Foreskin melanocyte (primary cell): ENCODE measurements at places on chromosomes 3 and 15.

DNA sequence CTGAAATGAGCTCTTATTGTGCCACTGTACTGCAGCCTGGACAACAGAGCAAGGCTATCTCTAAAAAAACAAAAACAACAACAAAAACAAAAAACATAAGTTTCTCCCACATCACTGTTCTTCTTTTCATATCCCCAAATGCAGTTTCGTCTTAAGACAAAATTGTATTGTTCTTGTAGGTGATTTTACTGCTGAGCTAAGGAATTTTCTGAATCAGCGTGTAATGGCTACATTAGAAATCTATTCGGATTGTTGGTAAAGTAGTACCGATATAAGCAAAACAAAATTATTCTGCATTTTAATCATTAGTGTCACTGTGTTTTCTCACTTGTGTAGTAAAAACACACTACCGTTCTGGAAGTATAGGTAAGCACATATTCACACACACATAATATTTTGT lies 512.5 kb downstream of the ROBO1 start:
- DNase-seq: no peak

- DNase-seq: no peak
These were observed 44.0 kb downstream of the OTOL1 start for GRCh38 chr3:161540594-161540993.

DNA sequence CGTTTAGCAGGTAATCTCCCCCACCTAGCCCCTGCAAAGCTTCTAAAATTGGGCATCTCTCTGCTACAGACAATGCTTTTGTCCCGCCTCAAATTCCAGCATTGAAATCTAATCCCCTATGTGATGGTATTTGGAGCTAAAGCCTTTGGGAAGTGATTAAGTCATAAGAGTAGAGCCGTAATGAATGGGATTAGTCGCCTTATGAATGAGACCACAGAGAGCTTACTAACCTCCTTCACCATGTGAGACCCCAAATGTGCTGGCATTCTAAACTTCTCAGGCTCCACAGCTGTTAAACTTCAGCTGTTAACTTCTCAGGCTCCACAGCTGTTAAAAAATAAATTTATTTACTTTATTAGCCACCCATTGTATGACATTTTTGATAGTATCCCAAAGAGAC lies 374.2 kb upstream of the BCHE start:
- no peak for DNase-seq

DNA sequence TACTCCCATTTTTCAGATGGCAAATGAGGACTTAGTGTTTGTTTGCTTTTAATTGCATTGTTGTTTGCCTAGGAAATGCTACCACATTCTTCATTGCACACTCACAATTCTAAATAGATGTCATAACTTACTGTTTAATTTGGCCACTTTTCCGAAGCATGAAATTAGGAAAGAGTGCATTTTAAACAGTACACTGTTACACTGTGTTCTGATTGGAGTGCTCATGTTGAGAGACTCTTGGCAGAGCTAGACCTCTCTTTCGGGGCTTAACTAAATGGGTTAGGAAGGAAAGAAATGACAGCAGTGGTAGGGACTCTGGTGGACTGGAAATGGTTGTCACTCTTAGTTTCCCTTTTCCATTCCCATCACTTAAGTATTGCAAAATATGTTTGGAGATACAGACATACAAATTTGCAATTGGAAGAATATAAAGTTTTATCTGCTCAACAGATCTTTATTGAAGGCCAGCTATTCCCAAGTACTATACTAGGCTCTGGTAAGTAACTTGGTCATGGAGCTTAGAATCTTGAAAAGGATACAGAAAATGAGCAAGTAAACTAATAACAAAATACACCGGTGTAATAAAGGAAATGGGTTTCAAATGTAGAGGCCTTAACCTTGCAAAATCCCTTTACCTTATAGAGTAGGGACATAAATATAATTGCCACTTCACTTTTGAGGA lies 90.2 kb downstream of the DCUN1D1 start:
- DNase-seq: no peak

- no peak for DNase-seq
These were observed 13.1 kb upstream of the VIPR1 start for GRCh38 chr3:42489116-42489936.

DNA sequence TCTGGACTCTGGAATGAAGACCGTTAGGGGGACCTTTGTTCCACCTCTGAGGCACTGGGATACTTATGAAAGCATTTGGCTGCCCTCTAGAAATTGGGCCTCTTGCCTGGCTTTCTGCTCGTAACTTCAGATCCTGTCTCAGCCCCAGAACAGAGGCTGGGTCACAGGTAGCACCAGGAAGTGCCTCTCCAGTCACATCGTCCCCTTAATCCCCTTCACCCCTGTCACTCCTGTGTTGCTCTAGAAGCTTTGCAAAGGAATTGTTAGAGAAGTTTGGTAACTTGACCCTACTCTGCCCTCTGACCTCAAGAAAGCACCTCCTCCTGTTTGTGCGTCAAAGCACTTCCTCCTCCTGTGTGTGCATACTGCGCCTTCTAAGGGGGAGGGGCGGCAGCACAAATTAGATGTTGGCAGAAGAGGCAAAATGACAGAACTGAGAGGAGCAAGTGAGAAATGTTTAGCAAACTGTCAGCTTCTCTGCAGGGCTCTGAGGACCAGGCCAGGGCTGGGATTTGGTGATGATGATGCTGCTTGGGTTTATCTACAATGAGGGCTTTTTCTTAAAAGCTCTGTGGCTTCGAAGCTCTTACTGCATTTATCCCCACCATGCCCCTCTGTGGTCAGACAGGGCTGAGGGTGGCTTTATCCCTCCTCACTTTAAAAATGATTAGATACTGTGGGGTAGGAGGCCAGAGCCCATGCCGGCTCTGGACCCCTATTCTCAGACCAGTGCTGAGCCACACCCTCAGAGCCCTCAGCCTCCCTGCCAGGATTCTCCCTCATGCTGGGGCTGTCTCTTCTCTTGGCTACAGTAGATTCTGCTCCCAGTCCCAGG lies 76.2 kb downstream of the LARS2 start:
- DNase-seq: no peak

GRCh38 chr15:60126200-60126599 lies 122.1 kb downstream of the FOXB1 start:
- no peak for DNase-seq

GRCh38 chr3:188003188-188004171 lies 150.5 kb upstream of the LPP start:
- no peak for DNase-seq

DNA sequence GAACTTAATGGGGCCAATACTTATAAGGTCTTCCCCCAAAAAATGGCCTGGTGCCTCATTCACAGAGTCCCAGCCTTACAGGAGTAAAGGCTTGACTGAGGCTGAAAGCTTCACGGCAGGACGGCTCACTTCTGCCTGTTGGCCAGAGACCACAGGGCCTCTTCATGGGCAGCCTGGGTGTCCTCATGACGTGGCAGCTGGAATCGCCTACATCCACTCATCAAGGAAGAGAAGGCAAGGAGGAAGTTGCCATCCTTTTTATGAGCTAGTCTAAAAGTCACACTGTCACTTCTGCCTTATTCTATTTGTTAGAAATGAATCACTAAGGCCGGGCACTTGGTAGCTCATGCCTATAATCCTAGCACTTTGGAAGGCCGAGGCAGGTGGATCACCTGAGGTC lies 89.3 kb upstream of the DGKG start:
- no peak for DNase-seq

DNA sequence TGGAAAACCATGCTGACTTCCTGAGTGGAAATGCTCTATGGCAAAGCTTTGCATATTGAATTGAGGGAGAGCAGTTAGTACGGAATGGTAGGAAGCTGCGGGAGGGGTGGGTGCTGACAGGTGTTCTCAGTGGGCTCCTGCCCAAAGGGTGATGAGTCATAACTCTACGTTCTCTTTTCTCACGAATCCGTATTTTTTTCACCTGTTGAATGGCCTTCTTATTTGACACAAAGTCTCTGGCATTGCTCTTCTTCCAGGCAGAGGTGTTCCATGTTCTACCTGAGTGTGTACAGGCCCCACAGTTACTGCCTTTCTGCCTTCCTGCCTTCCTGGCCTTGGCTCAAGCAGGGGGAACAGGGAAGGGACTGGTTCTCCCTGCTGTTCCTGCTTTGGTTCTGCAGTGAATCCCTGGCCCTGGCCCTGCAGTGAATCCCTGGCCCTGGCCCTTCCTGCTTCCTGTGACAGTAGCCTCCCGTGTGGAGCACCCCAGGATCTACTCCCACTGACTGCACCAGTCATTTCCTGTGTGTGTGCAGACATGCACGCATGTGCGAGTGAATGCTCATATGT lies 31.9 kb downstream of the TRAK1 start:
- no peak for DNase-seq

DNA sequence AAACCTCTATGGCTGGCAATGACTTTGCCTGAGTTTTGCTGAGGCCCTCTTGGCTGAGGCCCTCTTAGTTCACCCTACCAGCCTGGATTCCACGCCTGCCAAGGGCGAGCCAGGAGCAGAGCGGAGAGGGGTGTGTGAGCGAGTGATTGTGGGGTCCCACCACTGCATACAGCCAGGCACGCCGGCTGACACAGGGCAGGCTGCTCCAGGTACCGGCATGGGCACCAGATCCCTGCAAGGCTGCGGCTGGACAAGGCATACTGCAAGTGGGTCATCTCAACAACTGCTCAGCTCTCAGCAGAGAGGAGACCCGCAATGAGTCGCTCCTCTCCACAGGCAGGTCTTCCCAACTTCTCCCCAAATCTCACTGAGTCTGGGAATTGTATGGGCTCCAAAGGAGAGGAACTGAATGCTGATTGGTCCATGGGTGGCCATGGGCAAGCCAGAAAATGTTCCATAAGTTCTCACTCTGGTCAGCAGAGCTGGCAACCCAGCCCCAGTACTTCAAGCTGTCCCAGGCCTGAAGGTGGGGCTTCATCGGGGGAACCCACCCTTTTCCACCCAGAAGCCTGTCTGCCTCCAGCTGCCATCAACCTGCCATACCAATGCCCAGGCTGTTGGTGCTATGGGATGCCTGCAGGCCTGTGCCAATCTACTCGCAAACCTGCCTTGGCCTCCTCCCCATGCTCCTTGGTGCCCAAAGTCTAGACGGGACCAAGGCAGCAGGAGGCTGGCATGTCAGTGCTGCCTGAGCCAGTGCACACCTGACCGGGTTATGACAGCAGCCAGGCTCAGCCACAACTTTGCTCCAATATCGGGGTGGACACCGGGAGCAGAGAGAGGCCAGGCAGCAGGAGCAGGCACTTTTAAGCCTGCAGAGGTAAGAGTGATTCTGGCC lies 1273.6 kb upstream of the GBE1 start:
- no peak for DNase-seq

DNA sequence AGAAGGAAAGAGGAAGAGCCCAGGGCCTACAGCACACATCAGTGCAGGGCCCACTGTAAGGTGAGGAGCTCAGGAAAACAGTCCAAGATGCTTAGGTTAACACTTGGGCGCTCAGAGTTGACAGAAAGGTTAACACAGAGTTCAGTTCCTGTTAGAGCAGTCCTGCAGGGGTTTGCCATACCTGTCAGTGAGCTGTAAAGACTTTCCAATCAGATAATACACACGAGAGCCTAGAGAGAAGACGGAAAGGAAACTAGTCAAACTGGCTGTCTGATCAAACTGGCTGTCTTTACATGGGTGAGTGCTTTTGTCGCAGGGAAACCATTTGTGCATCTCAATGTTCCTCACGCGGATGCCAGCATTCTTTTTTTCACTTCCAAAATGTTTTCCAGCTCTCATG lies 61.4 kb upstream of the ARHGEF26 start:
- no peak for DNase-seq

DNA sequence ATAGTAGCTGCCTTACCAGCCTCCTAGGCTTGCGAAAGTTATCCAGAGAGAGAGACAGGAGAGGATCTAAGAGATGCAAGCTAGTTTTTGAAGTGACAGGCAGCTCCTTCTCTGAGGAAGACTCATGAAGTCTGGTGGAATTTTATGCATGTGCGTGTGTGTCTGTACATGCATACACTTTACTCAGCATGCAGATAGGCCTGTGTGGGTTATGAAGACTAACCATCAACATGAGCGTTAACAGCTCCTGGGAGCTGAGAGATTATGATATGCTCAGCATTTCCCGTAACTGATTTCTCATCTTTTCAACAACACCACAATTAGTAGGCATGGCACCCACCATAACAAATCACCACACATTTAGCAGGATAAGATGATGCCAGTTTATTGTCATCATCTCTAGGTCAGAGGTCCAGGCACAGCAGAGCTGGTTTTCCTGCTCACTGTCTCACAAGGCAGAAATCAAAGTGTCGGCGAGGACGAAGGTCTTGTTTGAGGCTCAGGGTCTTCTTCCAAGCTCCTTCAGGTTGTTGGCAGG lies 239.5 kb downstream of the CACNA2D3 start:
- DNase-seq: no peak
